H54 (cell line): ENCODE measurements at places on chromosomes 3 and 15.

GRCh38 chr3:45165497-45166283 lies 19.5 kb upstream of the CDCP1 start:
- no peak for DNase-seq

DNA sequence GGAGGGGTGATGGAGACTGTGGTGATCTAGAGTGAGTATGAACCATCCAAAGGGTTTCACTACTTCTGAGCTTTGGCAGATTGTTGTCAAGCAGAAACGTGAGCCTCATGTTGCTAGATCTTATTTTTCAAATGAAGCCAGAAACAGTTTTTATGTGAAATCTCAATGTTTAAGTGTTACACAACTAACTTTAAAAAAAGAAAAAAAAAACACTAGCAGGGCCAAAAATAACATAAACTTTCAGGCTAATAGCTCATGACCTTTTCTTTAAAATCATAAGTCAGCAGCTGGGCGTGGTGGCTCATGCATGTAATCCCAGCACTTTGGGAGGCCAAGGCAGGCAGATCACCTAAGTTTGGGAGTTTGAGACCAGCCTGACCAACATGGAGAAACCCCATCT lies 2.1 kb upstream of the HTR3D start:
- no peak for DNase-seq

GRCh38 chr15:100769975-100770340 lies 109.7 kb upstream of the ALDH1A3 start:
- no peak for DNase-seq

- DNase-seq = peak; percentile 24
Measured at GRCh38 chr15:29934251-29934650, 112.0 kb upstream of the TJP1 start.

- no peak for DNase-seq
Measured at GRCh38 chr3:119751423-119751822, 30.5 kb upstream of the NR1I2 start.

DNA sequence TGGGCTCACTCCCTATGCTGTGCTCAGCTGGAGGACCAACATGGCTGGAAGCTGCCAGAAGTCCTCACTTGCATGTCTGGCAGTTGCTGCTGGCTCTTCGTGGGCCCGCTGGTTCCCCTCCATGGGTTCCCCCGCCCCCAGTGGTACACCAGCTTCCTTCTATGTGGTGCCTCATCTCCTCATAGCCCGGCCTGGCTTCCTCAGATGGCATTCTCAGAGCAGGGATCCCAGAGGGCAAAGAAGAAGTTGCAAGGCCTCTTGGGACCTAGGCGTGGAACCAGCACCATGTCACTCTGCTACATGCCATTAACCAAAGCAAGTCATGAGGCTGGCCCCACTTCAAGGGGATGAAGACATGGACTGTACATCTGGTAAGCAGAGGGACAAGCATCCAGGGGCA lies 2.9 kb upstream of the CFAP92 start:
- DNase-seq = no peak

GRCh38 chr3:100682854-100683760 lies 26.2 kb upstream of the TFG start:
- DNase-seq = no peak

GRCh38 chr3:128254066-128254590 lies 100.8 kb downstream of the EEFSEC start:
- no peak for DNase-seq

DNA sequence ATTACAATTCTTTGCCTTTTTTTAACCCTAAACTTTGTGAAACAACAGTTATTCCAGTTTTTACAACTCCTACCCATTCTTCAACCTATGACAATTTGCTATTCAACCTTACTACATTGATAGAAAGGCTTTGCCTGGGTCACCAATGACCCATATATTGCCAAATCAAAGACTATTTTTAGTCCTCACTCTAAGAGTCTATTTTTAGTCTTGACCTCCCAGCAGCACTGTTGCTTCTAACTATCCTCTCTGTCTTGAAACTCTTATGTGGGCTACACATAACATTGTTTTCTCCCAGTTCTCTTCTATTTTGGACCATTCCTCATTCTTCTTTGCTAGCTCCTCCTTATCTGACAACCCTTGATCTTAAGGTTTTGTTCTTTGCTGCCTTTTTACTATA lies 71.4 kb downstream of the C3orf80 start:
- DNase-seq = no peak

DNA sequence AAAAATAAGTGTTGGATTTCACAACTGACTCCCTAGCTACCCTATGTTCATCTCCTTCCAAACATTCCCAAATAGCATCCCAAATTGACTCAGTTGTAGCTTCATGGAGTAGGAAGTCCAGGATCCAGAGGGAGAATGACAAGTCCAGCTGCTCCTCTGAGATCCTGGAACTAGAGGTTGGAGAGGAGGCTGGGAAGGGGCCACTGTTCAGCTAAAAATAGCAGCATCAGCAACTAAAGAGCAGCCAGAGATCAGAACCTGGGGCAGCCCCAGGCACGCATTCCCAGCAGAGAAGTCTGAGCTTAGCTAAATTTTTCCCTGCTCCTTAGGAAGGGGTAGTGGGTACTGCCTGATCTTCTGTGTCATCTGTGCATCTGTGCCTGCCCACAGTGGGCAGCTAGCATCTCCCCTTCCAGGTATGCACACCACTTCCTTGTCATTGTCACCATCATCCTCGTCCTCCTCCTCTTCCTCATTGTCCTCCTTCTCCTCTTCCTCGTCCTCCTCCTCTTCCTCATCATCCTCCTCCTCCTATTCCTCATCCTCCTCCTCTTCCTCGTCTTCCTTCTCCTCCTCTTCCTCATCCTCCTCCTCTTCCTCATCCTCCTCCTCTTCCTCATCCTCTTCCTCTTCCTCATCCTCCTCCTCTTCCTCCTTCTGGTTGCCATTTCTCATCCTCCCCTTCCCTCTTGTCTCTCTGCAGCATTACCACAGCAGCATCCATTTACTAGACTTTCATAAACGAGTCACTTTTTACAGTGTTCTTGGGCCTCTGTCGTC lies 152.3 kb upstream of the ROPN1 start:
- no peak for DNase-seq

GRCh38 chr3:34140616-34141015 lies 342.2 kb downstream of the PDCD6IP start:
- no peak for DNase-seq

GRCh38 chr3:161403251-161403650 lies 31.9 kb upstream of the SPTSSB start:
- DNase-seq = no peak

DNA sequence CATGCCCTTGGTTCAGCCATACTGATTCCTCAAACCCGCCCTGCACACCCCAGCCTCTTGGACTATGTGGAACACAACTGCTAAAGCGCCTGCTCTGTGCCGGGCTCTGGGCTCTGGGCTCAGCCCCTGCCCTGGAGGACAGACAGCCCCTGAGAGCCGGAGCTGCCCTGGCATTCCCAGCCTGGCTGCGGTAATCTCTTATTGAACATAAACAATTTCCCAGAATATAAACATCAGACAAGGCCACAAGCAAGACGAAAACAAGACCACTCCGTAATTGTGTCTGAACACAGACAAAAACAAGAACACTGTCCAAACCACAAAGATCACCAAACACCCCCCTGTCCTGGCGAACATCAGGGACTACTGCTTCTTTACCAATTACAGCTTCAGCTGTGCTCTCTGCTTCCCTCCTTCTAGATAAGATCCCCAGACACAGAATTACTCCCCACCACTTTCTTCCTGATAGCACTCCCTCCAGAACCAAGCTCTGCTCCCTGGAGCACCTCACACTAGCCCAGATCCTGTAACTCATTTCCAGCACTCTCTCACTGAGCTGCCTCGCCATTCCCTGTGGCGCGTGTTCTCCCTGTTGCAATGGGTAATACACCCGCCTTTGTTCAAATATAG lies 57.1 kb upstream of the TLE3 start:
- no peak for DNase-seq

GRCh38 chr3:19931180-19931692 lies 2.8 kb downstream of the EFHB start:
- DNase-seq = no peak

DNA sequence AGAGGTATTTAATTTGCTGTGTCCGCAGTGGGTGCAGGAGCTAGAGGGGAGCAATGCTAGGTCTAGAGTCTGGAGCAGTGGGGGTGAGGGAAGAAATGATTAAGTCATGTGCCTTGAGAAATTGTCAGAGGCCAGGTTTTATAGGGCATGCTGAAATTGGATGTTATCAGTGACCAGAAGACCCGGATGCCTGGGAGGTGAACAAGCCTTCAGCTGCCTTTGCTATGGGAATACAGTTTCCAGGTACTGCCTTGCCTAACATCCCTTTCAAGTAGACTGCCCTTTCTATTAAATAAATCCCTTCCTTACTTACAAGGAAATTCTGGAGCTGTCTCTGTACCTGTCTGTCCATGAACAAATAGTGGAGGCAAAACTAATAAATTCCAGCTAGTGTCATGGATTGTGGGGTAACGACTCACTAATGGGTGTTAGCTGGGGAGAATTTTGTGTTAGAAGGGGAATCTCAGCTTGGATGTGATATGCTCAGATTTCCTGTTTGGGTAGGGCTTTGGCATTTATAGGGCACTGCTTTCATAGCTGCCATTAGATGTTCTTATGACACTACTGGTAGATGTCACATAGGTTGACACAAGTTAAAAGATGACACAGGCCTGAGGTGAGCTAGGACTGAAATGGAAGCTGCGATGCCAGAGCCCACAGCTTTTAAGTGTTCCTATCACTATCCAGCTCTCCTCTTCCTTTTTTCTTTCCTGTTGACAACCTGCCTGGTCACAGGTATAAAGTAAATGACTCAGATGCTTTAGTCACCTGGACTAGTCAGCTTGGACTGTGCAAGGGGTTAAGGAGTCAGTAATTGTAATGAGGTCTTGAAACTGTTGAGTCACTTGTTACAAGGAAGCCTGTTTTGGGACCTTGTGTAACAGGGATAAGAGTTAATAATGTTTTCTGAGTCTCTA lies 21.3 kb downstream of the CHD2 start:
- no peak for DNase-seq

GRCh38 chr3:23174426-23175039 lies 28.6 kb upstream of the UBE2E2 start:
- DNase-seq = no peak

GRCh38 chr3:132071043-132071442 lies 36.2 kb upstream of the CPNE4 start:
- no peak for DNase-seq

DNA sequence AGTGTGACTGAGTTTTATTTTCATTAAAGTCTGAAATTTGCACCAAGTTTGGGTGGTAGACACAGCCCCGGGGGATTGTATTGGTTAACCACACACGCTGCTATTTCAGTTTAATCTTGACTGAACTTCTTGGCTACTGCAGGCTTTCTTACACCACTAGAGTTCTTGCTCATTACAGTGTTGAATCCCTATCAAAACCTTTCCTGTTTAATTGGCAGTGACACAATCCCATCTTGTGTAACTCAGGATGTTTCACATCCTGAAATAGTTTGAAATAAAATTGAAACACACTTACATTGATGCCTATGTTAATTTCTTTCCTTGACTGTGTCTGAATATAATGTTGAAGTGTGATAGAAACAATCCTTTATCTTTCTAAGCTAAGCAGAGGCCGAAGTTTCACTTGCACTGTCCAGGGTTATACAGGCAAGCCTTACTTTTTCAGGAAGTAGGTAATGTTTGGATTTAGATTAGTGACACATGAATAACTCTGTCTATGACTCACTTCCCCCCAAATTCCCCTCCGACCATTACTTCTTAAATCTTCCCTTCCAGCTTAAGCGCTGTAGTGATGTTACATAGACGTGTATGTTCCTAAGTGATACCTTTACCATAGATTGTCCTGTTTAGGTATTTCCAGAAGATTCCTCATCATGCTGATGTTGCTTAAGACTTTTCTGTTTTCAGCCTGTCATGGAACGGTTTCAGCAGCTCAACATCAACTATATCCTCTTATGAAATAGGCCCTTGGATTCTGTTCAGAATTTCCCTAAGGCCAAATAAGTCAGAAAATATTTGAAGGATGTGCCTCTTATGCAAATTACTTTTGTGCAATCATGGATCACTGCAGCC lies 16.8 kb downstream of the ATG7 start:
- DNase-seq = peak; percentile 28

DNA sequence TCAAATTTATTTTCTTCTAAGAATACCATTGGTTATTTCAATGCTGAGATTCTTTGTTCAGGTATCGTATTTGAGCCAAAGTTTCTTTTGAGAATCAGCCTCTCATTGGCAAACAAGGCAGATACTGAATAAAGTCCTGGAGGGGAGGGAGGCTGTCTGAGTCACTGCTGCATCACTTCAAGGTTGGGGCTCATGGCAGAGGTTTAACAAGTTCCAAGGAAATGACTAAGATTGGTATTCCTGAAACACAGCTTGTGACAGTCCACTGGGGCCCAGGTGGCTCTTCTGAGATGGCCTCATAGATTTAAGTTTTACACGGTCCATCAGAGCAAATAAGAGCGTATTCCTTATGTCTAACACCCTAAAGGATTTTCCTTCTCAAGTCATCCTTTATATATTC lies 213.8 kb upstream of the STAC start:
- DNase-seq = peak; percentile 49

DNA sequence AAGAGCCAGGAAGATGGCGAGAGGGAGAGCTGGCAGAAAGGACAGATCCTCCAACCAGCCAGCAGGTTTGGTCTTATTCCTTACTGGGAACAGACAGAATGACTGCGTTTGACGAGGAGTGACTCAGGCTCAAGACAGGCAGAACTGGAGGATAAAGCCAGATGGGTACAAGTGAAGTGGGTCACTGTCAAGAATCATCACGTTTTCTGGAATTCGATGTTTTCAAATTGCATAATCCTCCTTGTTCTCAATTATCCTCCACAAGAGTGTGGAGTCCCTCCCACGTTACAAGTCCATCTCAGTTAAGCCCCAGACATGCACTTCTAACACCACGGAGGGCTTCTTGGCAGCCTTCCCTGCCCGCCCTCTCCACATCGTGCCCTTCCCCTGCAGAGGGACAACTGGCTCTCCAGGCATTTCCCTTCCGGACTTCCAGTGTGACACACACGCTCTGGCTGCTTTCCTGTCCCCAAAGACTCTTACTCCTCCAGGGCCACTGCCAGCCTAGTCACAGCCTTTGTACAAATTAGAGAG lies 183.1 kb downstream of the CHST2 start:
- peak; percentile 50 for DNase-seq

DNA sequence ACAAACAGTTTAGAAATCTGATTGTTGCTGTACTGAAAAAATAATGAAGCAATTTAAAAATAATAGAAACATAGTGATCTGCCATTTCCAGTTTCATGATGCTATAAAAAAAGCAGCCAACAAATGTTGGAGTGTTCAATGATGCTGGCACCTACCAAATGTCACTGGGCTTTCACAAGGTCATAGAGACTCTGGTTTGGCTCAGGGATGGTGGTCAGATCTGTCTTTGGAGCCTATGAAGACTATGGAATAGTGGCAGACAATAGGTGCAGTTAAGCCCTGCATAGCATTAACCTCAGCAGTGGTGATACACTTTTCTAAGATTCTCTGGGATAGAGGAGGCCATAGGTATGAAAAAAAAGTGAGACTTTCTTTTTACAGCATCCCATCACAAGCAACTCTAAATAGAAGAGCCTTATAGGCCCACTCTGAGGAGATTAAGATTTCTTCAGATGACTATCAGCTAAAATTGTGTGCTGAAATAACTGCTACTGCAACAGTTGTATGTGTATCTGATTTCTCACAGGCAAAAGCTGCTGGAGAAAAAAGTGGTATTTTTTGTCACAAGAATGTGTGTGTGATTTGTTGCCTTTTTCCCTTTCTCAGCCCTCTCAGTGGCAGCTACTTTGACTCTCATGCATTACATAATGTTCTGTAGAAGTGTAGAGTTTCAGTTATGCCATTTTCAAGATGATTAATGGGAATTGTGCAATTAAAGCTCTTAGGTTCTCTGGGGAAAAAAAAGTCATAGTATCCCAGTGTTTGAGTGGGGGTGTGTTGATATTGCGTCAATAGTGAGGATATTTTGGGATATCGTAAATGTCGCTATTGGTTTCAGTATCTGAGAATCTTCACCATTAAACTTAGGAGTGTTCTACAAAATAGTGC lies 137.4 kb downstream of the MBNL1 start:
- no peak for DNase-seq
